NCI-H748 treated with DMSO at 0.1 percent for 48 hours (cell line): ENCODE measurements at places on chromosomes 7 and 10.
A peak's percentile ranks its signal among the peaks of the same experiment; 100 is the strongest.

GRCh38 chr7:87635921-87636320 is 7.7 kb downstream of the RUNDC3B start:
- DNase-seq, result no peak

- DNase-seq, result no peak
These were observed 1.1 kb downstream of the DENND2A start for GRCh38 chr7:140639366-140640053.

GRCh38 chr10:132220061-132220460 is 33.3 kb downstream of the DPYSL4 start:
- DNase-seq, result no peak

- DNase-seq, result no peak
These were observed 162.3 kb upstream of the NPS start for GRCh38 chr10:127386606-127387327.

GRCh38 chr10:12214763-12215218 is 18.8 kb downstream of the CDC123 start:
- peak; percentile 30 for DNase-seq

GRCh38 chr10:62687230-62687748 is 117.2 kb upstream of the ADO start:
- DNase-seq, result no peak

DNA sequence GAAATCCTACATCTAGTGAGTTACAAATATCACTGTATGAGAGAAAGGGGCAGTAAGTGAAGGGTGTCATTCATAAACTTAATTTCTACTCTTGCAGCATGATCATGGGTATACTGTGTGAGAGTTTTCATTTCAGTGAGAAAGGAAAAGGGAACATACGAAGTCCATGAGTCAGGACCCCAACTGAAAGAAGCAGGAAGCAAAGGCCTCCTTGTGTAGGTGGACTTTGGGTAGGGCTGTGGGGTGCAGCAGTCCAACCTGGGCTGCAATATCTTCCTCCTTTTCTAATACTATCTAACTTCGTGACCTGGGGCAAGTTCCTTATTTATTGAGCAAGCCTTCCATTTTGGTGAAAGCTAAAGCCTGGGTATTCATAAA is 248.2 kb upstream of the TCF7L2 start:
- DNase-seq, result no peak

GRCh38 chr7:92839901-92840300 is 3.5 kb upstream of the CDK6 start:
- DNase-seq, result no peak

DNA sequence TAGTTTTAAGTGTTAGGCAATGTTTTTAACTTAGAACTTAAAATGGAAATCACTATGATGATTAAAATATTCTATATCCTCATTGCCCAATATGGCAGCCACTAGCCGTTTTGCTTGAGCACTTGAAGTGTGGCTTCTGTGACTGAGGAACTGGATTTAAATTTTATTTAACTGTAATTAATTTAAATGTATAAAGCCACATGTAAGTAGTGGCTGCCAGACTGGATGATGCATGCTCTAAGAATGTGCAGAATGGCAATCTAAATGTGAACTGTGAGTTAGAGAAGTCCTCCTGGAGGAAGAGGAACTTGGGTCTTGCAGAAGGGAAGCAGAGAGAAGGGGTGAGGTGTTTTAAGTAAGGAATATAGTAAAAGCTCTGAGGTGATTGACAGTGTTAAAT is 451.4 kb downstream of the SUGCT start:
- DNase-seq, result no peak

GRCh38 chr10:32888161-32888927 is 69.7 kb downstream of the ITGB1 start:
- no peak for DNase-seq

- no peak for DNase-seq
These were observed 75.1 kb upstream of the PTPRZ1 start for GRCh38 chr7:121797657-121798452.

- DNase-seq, result no peak
These were observed 43.3 kb downstream of the ZMIZ1 start for GRCh38 chr10:79111846-79112614.

DNA sequence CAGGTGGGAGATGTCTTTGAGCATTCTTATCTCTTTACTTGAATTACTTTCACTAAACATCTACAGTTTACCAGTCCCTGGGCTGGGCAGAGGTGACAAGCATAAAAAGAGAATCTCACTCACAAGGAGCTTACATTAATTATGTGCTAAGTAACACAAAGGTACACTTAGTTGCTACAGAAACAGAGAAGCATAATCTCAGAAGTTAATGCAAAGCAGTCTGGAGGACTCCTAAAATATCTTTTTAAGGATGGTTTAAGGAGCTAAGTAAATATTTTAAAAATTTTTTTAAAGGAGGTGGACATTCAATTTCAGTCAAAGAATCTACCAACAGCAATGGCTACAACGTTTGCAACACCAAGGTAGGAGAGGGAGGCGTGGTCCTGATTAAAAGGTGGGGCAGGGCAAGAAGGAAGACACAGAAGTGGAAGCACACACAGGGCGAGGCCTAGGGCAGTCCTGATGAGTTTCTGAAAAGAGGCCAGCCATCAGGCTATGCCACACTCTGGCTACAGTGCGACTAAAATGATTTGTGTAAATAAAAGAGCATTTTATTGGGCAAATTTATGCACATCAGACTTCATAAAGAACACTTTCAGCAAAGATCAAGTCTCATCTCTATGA is 5.3 kb downstream of the LARP4B start:
- no peak for DNase-seq

DNA sequence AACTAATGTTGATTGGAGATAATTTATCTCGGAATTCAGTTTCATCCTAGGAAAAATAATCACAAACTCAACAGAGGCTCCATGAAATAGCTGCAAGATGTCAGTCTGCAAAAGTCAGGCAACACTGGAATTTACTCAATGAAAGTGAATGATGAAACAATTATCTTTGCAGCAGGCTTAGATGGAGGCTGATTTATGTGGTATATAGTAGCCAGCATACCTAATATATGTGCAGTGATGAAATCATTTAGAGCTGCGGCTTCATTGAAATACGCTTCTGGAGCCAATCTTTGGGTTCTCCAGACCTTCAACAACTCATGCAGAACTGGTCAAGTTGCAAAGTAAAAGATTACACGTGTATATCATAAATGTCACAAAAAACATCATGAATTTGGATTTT is 113.3 kb downstream of the ITGA8 start:
- no peak for DNase-seq

DNA sequence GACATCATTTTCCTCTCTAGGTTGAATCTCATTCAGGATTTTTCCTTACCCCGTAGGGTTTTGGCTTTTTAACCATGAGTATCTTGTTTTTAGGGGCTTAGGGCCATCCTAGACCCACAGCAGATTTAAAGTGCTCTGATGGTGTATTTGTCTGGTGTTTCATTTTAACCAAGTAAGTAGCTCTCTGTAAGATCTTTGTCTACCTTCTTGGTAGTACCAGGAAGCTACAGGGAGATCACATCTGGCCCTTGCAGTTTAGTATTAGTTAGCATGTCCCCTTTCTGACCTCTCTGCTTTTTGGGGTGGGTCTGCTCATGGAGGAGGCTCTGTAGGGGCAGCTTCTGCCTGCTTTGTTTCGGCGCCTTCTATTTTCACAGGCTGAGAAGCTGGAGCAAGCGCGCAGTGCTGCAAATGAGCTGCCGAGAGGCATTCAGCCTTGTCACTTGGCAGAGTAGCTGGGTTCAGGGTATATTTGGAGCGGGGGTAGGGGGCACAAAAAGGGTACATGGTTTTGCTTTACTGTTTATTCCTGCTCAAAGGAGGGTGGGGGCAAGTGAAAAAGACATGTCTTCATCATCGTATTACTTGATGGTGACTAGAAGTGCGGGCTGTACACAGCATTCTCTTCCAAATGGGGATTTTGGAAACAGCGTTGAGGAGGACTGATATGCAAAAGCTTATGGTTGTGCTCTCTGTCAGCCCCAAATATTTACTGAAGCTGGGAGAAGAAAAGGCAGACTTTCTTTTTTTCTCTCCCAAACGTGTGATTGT is 146.3 kb downstream of the CELF2 start:
- DNase-seq, result no peak

DNA sequence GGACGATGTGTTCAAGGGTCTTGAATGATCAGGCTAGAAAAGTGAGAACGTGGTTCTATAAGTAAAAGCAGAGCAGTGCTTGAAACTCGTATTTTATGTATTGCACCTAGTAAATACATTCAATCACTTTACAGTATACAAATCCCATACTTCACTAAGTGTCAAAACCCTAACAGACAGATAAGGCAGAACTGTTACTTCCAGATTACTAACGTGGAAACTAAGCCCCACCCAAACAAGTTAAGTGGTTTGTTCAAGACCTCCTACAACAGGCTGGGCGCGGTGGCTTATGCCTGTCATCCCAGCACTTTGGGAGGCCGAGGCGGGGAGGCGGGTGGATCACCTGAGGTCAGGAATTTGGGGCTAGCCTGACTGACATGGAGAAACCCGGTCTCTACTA is 9.2 kb upstream of the MYO1G start:
- DNase-seq, result no peak

DNA sequence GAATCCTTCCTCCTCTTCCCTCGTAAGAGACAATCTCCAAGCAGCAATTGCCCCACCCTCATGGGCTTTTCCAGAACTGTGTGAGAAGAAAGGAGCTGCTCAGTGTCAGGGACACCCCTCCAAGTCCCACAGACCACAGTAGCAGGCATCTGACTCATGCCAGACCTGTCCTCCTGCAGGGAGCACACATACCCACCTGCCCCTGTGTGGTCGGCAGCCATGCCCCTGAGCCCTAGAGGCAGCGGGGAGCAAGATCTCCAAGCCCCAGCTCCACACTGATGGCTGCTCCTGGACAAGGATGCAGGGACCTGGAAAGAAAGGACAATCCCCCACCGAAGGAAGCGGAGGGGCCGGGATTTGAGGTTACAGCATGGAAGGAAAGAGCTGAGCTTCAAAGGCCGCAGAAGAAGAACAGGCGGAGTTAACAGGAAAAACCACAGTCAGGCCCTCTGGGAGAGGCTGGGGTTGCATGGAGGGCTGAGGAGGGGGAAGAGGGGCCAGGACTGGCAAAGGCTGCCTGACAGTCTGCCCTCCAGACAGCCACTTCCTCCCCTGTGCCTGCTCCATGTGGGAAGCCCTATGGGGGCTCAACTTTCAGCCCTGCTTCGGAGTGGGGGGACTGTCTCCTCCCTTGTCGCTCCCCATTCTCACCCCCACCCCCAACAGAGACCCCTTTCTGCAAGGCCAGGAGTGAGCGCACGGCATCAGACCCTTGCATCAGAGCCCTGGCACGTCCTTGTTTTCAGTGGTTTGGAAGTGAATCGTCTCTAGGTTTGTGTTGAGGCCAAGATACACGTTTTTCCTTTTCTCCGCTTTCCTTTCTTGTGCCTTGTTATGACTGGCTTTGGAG is 46.8 kb downstream of the ASB13 start:
- no peak for DNase-seq

- DNase-seq, result no peak
These were observed 103.6 kb downstream of the NPSR1 start for GRCh38 chr7:34761627-34762026.

GRCh38 chr7:90645784-90646183 is 49.7 kb downstream of the CDK14 start:
- DNase-seq, result no peak
